ENCODE measurements at places on chromosomes 11 and 22. TPM values are rescaled to one million over a fixed set of nuclear protein-coding genes. Genes with fewer than 3 reads are reported as not detected.

GRCh38 chr22:29469755-29470154 lies 10.3 kb upstream of the NEFH start:
- H3K36me3 ChIP-seq = no peaks in the 10 kb centered on the region
- peaks cover 6% of the 10 kb centered on the region for H3K4me1 ChIP-seq
- H3K4me3 ChIP-seq = peak overlapping the region; percentile 59
- H3K27ac ChIP-seq = no peak overlapping the region
- DNase-seq = no peak
- peaks cover 12% of the 10 kb centered on the region for H3K27me3 ChIP-seq

DNA sequence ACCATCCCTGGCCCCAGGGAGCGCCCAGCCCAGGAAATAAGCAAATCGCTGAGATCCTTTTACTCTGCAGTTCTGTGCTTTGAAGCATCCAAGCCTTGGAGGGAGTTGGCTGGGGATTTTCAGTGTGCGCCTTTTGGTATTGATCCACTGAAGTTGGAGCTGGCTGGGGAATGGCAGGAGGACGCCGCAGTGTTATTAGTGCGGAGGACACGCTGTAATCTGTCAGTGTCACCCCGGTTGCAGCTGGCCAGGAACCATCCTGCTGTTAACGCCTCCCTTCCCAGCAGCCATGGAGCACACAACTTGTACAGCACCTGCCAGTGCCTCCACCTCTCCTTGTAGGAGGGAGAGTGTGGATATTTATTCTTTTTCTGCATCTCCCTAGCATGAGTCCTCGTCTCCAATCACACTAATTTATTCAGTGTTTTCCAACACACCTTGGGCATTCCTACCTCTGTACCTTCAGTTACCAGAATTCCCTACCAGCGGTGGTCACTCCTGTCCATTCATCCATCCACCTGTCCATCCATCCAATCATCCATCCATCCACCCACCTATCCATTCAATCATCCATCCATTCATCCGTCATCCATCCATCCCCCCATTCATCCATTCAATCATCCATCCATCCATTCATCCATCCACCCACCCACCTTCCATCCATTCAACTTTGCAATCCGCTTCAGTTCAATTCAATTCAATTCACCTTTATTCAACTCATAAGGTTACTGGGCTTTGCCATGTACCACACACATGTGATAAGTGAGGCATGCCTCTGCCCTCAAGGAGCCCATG lies 21.9 kb upstream of the EIF3D start:
- H3K4me3 ChIP-seq = no peak overlapping the region
- no peak overlapping the region for H3K27ac ChIP-seq
- H3K27me3 ChIP-seq = peaks cover 18% of the 10 kb centered on the region
- H3K36me3 ChIP-seq = no peaks in the 10 kb centered on the region
- H3K4me1 ChIP-seq = peaks cover 15% of the 10 kb centered on the region

DNA sequence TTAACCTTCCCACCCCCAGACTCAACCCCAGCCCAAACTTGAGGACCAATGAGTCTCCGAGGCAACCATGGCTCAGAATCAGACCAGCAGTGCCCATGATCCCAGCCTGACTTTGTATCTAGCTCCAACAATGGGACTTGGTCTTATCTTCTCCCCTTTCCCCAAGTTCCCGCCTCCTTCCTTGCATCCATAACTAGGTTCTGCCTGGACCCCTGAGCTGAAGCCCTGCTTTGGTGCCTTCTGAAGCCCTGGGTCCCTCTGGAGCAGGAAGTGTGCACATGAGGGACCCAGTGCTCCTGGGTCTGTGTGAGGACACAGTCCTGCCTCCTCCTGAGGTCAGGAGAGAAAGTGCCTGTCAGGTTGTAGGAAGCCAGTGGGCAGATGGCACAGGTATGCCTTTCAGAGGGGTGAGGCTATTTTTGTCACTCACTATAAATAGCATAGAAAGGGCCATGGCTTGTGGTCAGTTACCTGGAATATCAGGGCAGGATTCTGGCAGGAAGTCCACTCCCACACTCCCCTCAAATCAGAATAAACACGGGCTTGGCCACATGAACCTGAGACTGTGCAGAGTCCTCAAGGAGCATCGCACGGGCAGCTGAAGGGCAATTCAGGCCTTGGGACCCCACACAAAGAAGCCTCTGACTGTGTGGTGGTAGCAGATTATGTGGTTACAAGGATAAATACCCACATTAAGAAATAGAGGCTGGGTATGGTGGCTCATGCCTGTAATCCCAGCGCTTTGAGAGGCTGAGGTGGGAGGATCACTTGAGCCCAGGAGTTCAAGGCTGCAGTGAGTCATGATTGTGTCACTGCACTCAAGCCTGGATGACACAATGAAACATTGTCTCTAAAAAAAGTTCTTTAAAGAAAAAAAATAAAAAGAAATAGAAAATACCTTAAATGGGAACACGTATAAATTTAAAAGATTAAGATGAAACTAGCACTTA lies 27.4 kb downstream of the RCN1 start:
- peaks cover 3% of the 10 kb centered on the region for H3K36me3 ChIP-seq
- peaks cover 16% of the 10 kb centered on the region for H3K27me3 ChIP-seq
- peaks cover 21% of the 10 kb centered on the region for H3K4me1 ChIP-seq
- no peak for DNase-seq
- no peak overlapping the region for H3K4me3 ChIP-seq
- H3K27ac ChIP-seq = no peak overlapping the region

GRCh38 chr11:65366340-65366773 lies 11.8 kb downstream of the TIGD3 start:
- peaks cover 10% of the 10 kb centered on the region for H3K4me1 ChIP-seq
- H3K27ac ChIP-seq = no peak overlapping the region
- DNase-seq = peak; percentile 51
- H3K27me3 ChIP-seq = peaks cover 2% of the 10 kb centered on the region
- no peak overlapping the region for H3K4me3 ChIP-seq
- H3K36me3 ChIP-seq = no peaks in the 10 kb centered on the region

GRCh38 chr22:30435674-30436126 lies 10.1 kb downstream of the MTFP1 start:
- peaks cover 14% of the 10 kb centered on the region for H3K27me3 ChIP-seq
- DNase-seq = peak; percentile 91
- H3K36me3 ChIP-seq = peaks cover 18% of the 10 kb centered on the region
- peak overlapping the region; percentile 99 for H3K27ac ChIP-seq
- peaks cover 22% of the 10 kb centered on the region for H3K4me1 ChIP-seq
- H3K4me3 ChIP-seq = peak overlapping the region; percentile 83

GRCh38 chr11:12091956-12092558 lies 18.3 kb upstream of the MICAL2 start:
- H3K36me3 ChIP-seq = peaks cover 4% of the 10 kb centered on the region
- H3K4me1 ChIP-seq = peaks cover 45% of the 10 kb centered on the region
- H3K4me3 ChIP-seq = no peak overlapping the region
- H3K27ac ChIP-seq = peak overlapping the region; percentile 35
- no peak for DNase-seq

- no peak for DNase-seq
- H3K27ac ChIP-seq = no peak overlapping the region
- H3K4me1 ChIP-seq = no peaks in the 10 kb centered on the region
- no peaks in the 10 kb centered on the region for H3K36me3 ChIP-seq
- no peaks in the 10 kb centered on the region for H3K27me3 ChIP-seq
Observed at GRCh38 chr11:21323617-21324016, 654.2 kb downstream of the NELL1 start.

- DNase-seq = peak; percentile 28
- H3K36me3 ChIP-seq = peaks cover 13% of the 10 kb centered on the region
- H3K4me1 ChIP-seq = peaks cover 10% of the 10 kb centered on the region
- H3K4me3 ChIP-seq = no peak overlapping the region
Observed at GRCh38 chr22:41341990-41342389, 39.8 kb upstream of the TEF start.

- H3K27me3 ChIP-seq = peaks cover 3% of the 10 kb centered on the region
- no peaks in the 10 kb centered on the region for H3K36me3 ChIP-seq
- peaks cover 43% of the 10 kb centered on the region for H3K4me1 ChIP-seq
- H3K4me3 ChIP-seq = peak overlapping the region; percentile 27
- H3K27ac ChIP-seq = peak overlapping the region; percentile 87
- DNase-seq = peak; percentile 40
Observed at GRCh38 chr11:35012467-35013191, 96.2 kb downstream of the PDHX start.

DNA sequence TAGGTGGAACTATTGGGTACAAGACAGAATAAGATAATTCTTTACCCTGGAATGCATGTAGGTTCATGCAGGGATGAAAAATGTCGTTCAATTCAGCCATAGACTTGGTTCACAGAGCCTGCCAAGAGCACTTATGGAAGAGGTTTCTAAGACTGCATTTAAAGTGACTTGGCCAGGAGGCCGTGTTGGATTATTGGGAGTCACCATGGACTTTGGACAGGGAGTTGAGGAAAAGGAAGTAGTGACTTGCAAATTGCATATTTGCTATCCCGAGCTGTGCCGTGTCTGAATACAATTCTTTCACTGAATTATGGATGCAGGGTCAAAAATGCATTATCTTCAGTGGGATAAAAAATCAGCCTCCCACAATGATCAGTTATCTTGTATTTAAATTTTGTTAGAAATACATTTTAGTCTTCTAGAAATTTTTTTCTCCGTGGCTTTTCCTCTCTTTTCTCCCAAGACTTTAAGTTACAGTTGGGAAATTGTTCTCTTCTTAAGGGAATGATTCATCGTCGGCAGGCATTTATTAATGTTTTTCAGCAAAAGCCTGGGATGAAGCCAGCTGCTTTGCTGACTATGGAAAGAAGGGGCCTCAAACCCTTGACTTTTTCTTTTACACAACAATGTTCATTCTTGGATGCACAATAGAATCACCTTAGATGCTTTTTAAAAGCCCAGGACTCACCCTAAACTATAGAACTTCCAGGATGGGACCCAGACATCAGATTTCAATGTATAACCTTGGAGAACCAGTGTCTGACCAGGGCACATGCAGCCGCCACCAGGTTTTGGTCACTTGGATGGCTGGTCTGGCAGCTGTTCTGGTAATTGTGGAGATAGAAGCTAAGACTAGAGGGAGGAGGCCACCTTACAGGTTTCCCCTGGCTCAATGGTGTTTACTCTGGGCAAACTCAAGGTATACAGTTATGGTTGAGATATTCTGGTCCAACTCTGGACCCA lies 70.8 kb downstream of the FAT3 start:
- H3K4me1 ChIP-seq = no peaks in the 10 kb centered on the region
- no peaks in the 10 kb centered on the region for H3K36me3 ChIP-seq
- no peak overlapping the region for H3K27ac ChIP-seq
- no peak overlapping the region for H3K4me3 ChIP-seq

DNA sequence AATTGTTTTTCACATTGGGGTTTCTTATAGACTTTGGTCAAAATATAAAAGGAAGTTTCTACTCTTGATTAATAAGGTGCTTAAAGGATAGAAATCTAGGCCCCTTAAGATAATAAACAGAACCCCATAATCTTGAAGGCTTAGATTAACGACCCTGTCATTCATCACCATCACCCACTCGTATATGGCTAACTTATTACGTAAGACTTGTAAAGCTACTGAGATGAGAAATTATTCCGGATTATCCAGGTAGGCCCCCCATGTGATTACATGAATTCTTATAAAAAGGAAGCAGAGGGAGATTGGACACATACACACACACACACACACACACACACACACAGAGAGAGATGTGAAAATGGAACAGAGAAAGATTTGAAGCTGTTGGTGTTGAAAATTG lies 1489.2 kb upstream of the TENM4 start:
- no peaks in the 10 kb centered on the region for H3K4me1 ChIP-seq
- DNase-seq = no peak
- no peak overlapping the region for H3K27ac ChIP-seq
- no peak overlapping the region for H3K4me3 ChIP-seq
- no peaks in the 10 kb centered on the region for H3K27me3 ChIP-seq
- H3K36me3 ChIP-seq = no peaks in the 10 kb centered on the region

DNA sequence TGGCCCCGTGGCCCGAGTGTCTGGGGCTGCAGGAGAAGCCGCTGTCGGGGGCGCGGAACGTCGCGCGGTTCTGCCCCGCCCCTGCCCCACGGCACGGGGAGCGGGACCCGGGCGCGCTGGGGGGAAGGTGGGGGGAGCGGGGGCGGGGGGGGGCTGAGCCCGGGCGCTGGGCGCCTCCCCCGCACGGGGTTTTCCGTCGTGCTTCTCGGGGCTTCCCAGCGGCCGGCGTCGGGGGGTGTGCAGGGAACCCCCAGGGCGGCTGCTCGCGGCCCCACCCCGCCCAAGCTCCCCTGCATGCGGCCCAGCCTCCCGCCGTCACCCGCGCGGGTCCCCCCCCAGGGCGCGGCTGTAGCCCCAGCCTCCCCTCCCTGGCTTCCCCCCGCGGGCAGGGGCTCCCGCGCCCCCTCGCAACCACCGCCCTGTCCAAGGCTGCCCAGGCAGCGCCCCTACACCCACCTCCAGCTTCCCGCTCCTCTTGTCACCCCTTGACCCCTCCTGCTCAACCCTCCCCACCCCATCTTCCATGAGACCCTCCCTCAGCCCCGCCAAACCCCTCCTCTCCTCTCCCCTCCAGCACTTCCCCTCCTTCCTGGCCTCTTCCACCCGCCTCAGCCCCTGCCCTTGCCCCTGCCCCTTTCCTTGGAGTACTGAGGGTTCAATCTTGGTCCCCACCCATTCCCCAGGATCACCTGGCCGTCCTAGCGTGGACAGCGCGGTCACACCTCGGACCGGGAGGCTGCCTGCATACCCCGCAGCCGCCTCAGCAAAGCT lies 1.7 kb downstream of the IL17REL start:
- no peak overlapping the region for H3K4me3 ChIP-seq
- H3K4me1 ChIP-seq = peaks cover 8% of the 10 kb centered on the region
- no peak for DNase-seq

DNA sequence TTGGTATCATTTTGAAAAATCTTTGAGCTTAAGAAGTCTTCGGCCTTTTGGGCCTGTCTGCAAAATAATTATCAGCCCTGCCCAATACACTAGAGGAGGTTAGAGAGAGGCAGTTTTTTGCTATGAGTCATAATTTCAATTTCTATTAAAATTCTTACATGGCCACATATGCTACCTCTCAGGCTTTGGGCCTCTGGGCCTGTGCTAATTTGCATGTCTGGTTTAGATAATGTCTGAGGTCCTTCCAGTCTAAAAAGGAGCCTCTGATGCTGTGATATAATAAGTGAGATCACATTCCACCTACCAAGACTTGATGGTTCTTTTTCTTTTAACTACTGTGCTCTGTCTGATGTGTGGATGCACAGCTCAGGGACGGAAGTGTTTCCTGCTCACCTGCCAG lies 70.8 kb downstream of the KCNJ1 start:
- no peaks in the 10 kb centered on the region for H3K27me3 ChIP-seq
- H3K27ac ChIP-seq = no peak overlapping the region
- DNase-seq = no peak
- peaks cover 4% of the 10 kb centered on the region for H3K4me1 ChIP-seq
- H3K4me3 ChIP-seq = no peak overlapping the region
- H3K36me3 ChIP-seq = peaks cover 62% of the 10 kb centered on the region

- no peaks in the 10 kb centered on the region for H3K36me3 ChIP-seq
- no peak overlapping the region for H3K4me3 ChIP-seq
- no peak for DNase-seq
- H3K27me3 ChIP-seq = no peaks in the 10 kb centered on the region
- H3K27ac ChIP-seq = no peak overlapping the region
Observed at GRCh38 chr11:26247340-26247739, 84.6 kb upstream of the ANO3 start.

The CCDC87 gene
- total RNA-seq = 0.55 TPM

The CHST1 gene
- total RNA-seq = not detected

The DUSP8 gene
- total RNA-seq = 0.13 TPM

The CD82 gene
- total RNA-seq = 68.2 TPM

The HSPB2 gene
- not detected for total RNA-seq

The ART1 gene
- not detected for total RNA-seq

The PNPLA5 gene
- total RNA-seq = not detected

Data from activated CD8-positive, alpha-beta T cell treated with anti-CD3 and anti-CD28 coated beads, Interleukin-2, amount 10 ng/mL, durations not matched to agents 7 days and 5 days (primary cell).